Motor neuron (in vitro differentiated cells): ENCODE measurements at places on chromosomes 6 and 20.

DNA sequence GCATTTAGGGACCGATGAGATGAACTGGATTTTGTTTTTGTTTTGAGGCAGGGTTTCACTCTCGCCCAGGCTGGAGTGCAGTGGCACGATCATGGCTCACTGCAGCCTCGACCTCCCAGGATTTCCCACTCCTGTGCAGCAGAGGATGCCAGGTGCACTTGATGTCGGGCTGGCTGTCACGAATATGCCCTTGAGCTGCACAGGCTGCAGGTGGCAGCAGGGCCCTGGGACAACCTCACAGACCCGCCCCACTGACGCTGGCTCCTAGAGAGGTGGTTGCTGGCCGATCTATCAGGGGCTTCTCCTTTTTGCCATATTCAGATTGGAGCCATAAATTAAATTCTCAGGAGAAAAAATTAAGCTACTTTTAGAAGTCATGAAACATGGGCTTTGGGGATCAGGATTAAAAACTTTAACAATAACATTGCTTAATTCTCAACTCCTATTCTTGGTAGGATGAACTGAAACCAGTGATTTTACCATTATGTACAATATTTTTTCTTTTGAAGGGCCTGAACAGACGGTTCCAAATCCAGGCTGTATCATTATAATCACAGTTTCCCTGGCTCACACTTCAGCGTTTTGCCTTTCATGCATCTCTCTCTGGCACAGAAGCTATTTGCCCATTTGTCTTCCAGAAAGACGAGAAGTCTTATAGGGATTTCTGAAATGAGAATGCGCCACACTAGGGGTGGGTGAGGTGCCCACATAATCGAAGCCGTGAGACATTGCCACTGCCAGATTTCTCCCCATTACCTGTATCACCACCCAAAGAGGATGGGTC lies 32.4 kb downstream of the NQO2 start:
- no peak for ATAC-seq

DNA sequence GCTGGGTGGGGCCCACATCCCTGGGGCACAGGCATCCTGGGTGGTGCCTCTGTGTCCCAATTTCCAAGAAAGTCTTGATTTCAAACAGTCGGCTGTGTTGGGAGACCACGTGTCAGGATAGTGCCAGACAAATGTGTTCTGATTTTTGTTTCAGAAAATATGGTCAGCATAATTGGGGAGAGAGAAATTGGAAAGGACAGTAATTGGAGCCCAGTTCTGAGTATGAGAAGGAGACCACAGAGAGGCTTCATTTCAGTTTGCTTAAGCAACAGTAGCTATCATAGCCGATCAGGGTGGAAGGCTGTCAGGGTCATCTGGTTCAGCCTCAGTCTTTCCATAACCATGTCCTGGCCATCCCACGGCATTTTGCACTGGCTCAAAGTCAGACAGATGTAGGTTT lies 220.7 kb downstream of the CDC5L start:
- no peak for ATAC-seq

DNA sequence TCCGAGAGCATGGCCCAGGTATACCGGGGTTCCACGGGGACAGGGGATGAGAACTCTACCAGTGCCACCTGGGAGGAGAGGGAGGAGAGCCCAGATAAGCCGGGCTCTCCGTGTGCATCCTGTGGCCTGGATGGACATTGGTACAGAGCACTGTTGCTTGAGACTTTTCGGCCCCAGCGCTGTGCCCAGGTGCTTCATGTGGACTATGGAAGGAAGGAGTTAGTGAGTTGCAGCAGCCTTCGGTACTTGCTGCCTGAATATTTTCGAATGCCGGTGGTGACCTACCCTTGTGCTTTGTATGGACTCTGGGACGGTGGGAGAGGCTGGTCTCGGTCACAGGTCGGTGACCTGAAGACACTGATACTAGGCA lies 1.3 kb downstream of the TDRD6 start:
- no peak for ATAC-seq

DNA sequence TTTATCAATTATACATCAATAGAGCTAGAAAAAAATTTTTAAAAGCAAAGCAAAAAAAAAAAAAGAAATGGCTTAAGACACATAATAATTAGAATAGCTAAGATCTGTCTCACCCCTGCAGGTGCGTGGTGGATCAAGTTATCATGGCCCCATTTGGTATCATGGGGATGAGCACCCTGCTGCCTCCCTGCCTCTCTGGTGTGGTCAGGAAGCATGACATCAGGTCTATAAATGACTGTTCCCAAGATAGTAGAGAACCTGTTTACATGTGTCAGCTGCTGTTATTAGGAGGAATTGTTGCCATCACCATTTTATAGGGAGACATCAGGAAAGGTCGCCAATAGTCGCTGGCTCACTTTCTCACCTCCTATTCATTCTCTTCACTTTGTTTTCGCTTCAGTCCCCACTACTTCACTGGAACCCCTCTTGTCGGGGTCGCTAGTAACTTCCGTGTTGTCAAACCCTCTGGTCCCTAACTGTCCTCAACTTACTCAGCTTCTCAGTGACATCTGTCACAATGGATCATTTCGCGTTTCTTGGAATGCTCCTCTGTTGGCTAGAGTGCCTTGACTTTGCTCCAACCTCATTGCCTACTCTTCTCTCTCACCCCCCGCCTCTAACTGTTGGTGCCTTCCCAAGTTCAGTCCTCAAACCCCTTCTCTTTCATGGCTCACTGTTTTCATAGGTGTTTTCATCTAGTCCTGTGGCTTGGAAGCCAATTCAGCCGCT lies 4.7 kb downstream of the DNTTIP1 start:
- no peak for ATAC-seq

DNA sequence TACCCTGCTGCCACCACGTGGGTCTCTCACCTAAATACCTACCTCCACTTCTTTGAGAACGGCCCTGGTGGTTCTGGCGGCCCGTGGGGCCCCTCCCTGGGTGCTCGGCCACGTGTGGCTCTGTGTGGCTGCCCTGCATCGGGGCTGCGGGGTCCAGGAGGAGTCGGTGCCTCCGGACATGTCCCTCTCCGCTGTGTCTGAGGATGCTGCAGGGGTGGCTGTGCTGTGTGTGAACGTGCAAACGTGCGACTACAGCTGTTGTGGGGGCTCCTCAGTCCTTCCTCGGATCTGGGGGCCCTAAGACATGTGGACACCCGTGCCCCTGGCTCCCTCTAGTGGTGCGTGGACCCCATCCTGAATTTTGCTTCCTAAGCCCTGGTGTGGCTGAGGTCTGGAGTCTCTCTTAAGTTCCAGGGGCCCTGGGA lies 691.8 kb downstream of the QKI start:
- peak; percentile 48 for ATAC-seq

- ATAC-seq: no peak
Measured at GRCh38 chr6:28810659-28811053, 113.1 kb downstream of the TRIM27 start.

DNA sequence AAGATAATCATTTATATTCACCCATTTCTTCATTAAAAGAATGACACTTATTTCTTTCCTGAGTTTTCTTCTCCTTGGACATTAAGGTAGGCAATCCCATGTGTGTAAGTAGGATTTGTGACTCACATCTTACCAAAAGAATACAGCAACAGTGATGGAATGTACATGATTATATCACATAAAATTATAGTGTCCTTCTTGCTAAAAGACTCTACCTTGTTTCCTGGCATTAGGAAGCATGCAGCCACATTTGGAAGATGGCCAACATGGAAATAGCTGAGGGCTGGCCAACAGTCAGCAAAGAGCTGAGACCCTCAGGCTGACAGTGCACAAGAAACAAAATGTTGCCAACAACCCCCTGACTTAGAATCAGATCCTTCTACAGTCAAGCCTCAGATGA lies 327.9 kb upstream of the MARCKS start:
- no peak for ATAC-seq

DNA sequence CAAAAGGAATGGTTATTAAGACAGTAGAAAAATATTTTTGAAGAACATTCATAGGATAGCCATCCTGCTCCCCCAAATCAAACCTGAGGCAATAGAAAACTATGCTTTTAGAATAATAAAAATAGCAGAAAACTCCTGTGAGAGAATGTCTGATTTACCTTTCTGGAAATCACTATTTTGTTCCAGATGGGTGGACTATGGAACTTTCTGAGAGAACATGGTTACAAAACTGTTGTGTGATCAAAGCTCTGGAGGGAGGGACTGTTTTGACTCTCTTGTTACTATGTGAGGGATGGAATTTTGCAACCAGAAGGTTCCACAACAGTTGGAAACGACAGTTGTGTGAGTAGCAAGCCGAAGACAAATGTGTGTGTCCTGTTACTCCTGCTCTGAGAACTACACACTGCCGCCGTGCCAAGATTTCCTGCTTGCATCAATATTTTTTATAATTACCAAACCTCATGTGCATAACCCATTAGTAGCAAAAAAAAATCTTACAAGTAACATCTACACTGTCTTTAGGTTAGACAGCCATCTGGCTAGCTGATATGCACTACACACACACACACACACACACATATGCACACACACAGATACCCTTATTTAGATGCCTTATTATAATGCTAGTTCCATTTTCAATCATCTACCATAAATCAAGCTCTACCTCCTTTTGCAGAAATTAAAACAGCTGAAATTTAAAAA lies 11.0 kb upstream of the HIVEP1 start:
- peak; percentile 88 for ATAC-seq

DNA sequence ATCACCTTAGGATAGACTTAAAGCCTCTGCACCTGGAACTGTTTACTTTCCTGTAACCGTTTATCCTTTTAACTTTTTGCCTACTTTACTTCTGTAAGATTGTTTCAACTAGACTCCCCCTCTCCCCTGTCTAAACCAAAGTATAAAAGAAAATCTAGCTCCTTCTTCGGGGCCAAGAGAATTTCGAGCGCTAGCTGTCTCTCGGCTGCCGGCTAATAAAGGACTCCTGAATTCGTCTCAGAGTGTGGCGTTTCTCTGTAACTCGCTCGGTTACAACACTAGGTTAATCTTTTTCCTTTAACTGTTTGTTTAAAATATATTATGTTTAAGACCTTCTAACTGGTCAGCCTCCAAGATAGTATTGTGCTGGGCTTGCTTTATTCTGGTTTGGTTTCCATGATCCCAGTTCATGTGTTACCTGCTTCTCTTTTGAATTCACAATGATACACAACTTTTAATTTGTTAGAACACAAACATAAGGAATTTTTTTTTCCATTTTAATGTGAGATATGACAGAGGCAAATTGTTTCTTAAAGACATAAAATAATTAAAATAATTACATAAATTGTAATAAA lies 8.7 kb upstream of the NQO2 start:
- no peak for ATAC-seq

- no peak for ATAC-seq
Measured at GRCh38 chr6:128754658-128755256, 128.2 kb upstream of the LAMA2 start.
